Ovary (tissue), 10 donors: ENCODE measurements at places on chromosomes 2 and 18.

DNA sequence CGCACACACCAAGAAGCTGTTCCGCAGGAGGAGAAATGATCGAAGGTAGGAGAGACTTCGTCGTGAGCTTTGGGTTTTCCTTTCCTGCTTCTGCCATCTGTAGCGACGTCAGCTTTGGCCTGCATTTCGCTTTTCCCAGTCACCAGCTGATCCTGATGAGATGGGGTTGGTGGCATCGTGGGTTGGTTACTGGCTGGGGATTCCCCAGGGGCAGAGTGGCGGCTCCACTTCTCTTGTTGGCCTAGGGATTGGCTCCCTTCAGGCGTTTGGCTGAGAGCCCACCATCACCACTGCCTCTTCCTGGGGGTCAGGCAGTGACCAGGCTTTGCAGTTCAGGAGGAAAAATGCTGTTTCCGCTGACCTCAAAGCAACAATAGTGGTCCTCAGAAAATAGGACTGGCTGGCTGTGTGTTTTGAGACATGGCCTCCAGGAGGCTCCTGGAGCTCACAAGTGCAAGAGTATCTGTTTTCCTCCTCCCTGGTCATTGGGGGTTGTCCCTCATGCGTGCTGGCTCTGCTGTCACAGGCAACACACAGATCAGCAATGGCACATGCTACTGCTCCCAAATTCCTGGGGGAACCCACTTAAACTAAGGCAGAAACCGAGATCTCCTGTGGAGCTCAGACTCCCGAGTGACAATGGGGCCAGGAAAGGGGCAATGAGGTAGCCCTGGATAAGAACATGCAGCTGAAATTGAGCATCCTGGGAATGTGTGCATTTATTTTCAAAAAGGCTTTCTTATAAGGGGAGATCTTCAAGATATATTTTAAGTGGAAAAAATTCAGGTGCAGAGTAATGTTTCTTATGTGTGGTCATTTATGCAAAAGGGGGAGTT lies 173.0 kb downstream of the CTIF start:
- DNase-seq, result no peak

- no peak for DNase-seq
Observed at GRCh38 chr2:191818725-191819350, 28.1 kb downstream of the CAVIN2 start.

- no peak for DNase-seq
Observed at GRCh38 chr2:119247844-119248271, 24.2 kb downstream of the STEAP3 start.

- DNase-seq, result peak; percentile 36
Observed at GRCh38 chr2:177906041-177906718, 166.4 kb downstream of the PDE11A start.

DNA sequence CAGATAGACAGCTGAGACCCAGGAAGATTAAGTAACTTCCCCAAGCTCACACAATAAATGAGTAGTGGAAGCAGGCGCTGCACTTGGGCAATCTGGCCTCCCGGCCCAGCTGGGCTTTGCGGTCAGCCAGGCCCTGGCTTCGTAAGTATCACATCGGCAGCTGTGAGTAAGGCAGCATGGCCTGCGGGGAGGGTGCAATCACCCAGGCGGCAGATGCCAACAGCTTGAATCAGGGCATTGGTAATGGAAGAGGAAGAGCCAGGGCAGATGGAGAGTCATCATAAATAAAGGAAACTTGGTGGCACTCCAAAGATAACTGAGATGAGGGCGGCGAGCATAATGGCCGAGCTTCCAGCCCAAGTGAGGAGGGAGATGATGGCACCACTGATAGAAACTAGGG lies 217.9 kb upstream of the PID1 start:
- no peak for DNase-seq

DNA sequence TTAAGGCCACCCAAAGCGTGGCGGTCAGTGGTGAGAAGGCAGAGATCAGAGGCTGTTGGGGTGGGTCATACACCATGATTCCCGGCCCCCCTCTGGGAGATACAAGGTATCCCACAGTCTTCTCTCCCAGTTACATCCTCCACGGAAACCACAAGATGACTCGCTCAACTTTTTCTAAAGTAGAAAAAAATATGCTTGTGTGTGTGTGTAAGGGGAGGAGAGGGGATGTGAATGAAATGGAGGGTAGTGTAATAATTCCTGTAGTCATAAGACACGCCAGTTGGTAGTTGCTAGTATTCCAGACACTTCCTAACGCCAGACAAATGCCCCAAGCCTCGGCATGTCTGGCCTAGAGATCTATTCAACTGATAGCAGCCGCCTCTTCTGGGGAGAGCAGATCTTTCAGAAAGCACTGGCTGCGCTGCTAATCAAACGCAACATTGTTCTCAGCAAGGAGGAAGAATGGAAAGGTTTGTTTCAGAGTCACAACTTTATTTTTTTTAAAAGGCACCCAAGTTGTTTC lies 143.5 kb downstream of the TGIF1 start:
- no peak for DNase-seq

GRCh38 chr2:197258580-197258979 lies 52.0 kb downstream of the ANKRD44 start:
- DNase-seq, result no peak

DNA sequence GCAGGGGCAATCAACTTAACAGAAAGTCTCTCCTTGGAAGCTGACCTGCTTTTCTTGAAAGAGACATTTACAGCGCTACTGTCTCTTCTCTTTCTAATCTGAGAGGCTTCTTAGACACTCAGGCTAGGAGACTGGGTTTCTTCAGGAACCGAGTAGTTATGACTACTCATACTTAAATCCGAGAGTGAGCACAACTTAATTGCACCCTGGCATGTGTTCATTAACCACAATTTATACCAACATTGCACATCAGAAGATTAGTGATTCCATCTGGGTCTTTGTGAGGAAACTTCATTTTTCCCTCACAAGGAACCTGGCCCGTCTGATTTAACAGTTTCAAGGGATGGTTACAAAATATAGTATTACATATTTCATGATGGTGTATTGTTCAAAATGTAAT lies 176.9 kb downstream of the UBE2E3 start:
- DNase-seq, result no peak

DNA sequence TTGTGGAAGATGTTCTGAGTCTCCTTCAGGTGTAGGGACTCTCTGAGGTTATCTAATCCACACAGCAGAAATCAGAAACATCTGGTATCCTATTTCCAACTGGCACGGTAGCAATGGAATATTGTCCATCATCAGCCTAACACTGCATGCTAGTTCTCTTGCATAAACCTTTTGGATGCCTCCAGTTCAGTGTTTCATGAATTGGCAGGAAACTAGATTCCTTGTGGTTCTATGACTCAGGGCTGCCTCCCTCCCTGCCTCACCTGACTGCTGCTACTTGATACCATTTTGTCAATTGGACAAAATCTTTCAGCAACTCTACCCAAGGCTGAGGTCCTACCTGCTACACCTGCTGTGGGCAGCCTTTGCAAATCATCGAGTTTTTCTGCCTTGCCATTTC lies 130.9 kb downstream of the TPGS2 start:
- no peak for DNase-seq

DNA sequence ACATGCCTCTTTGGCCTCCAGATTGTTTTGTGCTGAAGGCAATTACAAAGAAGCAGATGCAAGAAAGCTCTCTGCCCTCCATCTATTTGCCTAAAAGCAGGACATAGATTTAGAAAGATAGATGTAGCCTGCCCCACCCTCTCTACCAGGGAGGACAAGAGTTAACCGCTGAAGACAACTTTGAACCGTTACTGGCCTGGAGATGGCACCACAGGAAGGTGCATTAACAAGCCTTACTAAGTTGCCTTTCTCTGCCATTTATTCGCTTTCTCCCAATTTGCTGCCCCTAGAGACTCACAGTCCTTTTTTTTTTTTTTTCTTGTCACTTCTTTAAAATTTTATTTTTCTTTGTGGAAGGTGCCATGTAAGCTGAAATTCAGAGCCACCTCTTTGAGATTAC lies 28.8 kb upstream of the RMDN2 start:
- DNase-seq, result no peak

DNA sequence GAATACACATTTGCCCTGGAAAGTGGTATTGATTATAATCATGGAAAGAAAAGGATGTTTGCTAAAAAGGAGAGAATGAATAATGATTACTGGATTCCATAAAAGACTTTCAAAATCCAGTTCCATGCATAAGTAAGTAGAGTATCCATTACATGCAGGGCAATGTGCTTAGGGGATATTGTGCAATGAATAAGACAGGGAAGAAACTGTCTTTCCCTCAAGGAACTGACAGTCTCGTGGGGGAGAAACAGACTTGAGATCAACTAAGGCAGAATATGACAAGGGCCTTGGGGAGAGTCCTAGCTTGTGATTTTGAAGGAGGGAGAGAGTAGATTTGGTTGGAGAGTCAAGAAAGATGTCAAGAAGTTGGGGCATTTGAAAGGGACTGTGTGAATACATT lies 130.6 kb downstream of the SPP2 start:
- DNase-seq, result no peak

- no peak for DNase-seq
Observed at GRCh38 chr2:185628985-185629384, 109.6 kb upstream of the FSIP2 start.

DNA sequence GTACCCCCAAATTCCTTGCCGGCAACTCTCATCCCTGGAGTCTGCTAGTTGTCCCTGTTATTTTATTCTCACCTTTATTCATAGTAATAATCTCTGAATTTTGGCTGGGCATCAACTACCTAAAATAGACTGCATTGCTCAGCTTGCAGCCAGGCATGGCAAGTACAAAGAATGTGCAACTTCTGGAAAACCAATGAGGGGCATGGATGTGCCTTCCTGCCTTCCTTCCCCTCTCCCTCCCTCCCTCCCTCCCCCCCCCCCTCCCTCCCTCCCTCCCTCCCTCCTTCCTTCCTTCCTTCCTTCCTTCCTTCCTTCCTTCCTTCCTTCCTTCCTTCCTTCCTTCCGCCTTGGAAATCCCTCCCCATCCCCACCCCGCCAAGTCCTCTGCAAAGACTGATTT lies 162.8 kb downstream of the CCDC148 start:
- DNase-seq, result no peak

DNA sequence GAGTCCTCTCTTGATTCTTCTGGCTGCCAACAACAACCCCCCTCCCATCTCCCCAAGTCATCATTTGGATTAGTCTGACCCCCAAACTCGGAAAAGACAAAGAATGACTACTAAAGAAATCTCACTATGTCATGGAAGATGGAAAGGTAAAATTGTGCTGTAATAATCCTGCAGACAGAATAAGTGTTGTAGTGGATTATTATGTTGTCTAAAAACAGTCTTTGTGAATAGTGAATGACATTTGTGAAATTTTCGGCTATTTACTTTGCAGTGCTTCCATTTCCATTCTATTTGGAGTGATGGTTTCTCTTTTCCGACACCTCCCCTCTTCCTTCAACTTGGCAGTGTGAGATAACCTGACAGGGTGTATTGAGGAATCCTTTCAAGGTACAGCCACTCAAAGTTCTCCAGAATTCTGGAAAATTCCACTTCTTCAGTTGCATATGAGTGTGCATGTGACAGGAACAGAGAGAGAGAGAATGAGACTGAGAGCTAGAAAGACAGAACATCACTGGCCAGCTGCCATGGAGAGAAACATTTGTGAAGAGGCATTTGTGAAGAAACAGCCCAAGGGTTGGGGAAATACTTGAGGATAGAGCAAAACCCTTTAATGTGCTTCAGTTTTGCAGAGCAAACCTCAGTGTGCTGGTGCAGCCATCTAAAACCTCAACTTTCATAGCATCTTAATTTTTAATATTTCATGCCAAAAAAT lies 141.9 kb upstream of the DLX2 start:
- DNase-seq, result no peak

DNA sequence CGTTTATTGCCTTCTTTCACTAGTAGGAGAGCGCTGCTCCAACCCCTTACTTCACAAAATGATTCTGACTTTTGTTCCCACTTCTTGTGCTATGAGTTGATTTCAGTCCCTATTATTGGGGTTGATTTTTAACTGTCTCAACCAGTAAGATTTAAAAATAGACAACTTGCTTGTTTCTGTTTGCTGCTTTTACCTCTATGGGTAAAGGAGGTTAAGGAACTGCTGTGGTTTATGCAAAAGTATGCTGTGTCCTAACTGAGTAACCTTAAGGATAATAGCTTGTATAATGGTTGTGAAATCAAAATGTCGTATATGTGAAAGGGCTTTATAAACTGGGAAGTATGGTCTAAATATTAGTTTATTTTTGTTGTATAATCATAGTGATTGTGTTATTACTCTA lies 22.6 kb downstream of the ALMS1 start:
- DNase-seq, result no peak

- no peak for DNase-seq
Observed at GRCh38 chr18:1965016-1965415, 606.3 kb downstream of the METTL4 start.

DNA sequence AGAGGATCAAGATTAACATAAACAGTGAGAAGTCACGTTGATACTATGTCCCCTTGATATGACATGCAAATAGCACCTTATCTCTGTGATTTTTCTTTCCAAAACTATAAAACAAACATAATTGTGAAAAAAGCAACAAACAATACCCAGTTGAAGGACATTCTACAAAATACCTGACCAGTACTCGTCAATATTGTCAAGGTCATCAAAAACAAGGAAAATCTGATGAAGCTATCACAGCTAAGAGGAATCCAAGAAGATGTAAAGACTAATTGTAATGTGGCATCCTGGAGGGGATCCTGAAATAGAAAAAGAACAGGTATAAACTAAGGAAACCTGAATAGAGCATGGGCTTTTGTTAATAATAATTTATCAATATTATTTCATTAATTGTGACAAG lies 321.5 kb upstream of the MAP2 start:
- DNase-seq, result no peak

- DNase-seq, result no peak
Observed at GRCh38 chr2:188984065-188984491, 9.9 kb downstream of the COL3A1 start.

DNA sequence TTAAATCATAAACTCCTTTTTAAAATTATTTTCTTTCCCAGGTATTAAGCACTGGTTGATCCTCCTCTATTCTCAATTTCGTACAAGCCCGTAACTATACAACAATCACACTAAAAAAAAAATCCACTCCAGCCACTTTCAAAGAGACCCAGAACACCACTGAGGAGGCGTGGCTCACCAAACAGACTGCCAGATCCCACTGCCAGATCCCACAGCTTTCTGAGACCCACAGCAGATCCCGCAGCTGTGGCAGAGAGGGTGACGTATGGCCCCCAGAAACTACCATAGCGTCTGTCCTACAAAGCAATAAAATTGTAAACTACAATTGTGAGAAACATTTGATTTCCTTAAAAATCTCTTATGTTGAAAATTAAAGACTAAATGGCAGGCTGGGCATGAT lies 230.7 kb upstream of the PXDN start:
- DNase-seq, result no peak

GRCh38 chr2:63432373-63432772 lies 155.9 kb downstream of the WDPCP start:
- no peak for DNase-seq

DNA sequence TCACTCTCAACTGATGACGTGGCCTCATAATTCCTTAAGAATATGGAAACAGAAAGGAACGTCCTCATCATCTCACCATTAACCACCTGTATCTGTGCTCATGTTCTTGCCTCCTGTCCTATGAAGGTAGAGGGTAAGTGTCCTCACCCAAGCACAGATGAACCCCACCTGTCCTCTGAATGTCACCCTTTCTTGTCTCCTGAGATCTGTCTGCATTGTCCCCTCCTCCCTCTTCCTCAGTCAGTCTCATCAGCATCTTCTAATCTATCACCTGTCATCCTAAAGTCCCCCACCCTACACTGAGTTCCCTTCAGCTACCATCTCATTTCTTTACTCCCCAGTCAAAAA lies 39.4 kb upstream of the LPIN2 start:
- no peak for DNase-seq

GRCh38 chr2:76752506-76752905 lies 769.7 kb downstream of the LRRTM4 start:
- DNase-seq, result no peak
